ENCODE measurements at places on chromosomes 1 and 21.
A peak's percentile ranks its signal among the peaks of the same experiment; 100 is the strongest.

GRCh38 chr1:85801520-85801919 lies 93.3 kb upstream of the ZNHIT6 start:
- no peak for DNase-seq

DNA sequence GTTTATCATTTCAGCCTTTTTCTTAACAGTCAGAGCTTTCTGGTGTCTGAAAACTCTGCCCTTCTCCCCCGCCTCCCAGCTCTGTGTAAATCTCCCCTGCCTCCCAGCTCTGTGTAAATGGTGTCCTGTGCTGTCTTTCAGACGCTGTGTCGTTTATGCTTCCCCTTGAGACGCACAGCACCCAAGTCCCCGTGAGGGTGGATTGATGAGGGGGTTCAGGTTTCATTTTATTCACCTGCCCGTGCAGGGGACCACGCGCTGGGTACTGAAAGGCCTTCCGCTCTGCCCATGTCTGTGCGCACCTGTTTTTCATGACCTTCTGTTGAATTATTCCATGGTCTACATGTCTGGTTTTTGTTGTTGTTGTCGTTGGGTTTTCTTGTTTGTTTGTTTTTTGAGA lies 108.2 kb upstream of the COL6A1 start:
- no peak for DNase-seq

GRCh38 chr1:50038237-50038809 lies 14.6 kb upstream of the AGBL4 start:
- DNase-seq: no peak

GRCh38 chr1:212301580-212301979 lies 16.4 kb downstream of the PPP2R5A start:
- DNase-seq: peak; percentile 49

GRCh38 chr1:234467821-234468220 lies 11.2 kb downstream of the TARBP1 start:
- no peak for DNase-seq
